ENCODE measurements at places on chromosomes 13 and 19.

DNA sequence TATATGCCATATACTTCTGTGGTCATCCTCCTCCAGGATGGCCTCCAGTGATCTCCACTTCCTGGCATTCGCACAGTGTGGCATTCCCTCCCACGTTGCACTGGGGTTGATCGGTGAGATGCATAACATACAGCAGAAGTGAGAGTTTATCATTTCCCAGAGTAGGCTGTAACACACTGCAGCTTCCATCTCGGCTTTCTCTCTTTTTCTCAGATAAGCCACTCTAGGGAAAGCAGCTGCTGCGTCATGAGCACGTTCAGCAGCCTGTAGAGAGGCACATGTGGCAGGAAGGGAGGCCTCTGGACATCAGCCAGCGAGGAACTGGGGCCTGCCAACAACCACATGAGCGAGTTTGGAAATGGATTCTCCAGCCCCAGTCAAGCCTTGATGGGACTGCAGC is 807.1 kb downstream of the DIAPH3 start:
- DNase-seq: no peak

DNA sequence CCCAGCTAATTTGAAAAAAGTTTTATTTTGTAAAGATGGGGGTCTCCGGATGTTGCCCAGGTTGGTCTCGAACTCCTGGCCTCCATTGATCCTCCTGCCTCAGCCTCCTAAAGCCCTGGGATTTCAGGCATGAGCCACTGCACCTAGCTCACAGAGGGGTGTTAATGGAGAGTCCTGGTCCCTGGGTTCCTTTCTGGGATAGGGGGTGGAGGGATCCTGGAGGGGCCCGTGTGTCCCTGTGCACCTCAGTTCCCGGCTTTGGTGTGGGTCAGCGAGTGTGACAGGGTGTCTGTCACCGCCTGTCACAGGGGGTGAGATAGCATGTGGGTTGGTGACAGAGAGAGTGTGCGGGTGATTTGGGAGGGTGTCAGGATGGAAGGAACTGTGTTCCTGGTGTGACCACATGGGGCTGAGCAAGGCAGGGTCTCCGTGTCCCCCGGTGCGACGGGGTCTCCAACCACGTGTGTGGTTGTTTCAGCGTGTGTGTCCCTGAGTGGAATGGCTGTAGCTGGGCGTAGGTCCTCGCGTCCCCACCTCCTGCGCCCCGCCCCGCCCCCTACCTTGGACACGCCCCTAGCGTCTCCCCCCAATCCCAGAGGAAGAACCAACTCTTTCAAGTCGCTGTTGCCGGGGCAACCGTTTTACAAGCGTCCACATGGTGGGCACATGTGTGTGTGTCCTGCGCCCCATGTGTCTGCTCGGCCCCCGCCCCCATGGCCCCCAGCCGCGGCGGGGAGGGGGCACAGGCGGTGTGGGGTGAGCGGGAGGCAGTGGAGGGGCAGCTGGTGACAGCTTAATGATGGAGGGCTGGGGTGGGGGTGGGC is 2.9 kb upstream of the NRTN start:
- no peak for DNase-seq

GRCh38 chr19:15112385-15112784 is 5.2 kb downstream of the SYDE1 start:
- no peak for DNase-seq

- DNase-seq: no peak
Measured at GRCh38 chr13:33123066-33123859, 107.0 kb downstream of the KL start.

DNA sequence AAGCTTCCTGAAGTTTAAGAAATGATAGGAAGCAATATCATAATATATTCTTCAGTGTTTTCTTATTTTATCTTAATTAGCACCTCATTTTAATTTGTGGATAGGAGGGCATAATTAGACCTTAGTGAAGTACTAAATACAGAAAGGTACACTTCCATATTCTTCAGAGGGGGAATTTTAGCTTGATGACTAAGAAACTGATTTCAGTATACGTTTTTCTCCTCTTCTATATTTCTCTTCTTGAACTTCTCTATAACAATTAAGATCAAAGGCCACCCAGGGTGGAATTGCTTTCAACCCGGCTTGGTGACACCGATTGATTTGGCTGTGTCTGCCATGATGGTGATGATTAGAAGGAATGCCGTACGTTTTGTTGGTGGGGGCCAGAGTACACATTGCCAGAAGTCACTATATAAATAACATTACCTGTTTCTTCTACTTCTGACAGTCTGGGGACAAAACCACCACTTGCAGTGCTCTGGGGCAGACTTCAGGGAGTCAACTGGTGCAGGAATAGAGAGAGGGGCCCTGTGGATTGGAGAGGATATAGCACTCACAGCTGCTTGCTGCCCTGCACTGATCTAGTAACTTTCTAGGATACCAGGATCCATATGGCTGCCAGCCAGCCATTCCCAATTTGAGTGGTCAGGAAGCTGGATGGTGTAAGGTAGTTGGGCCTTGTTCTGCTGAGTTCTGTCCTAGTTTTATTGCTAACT is 73.8 kb downstream of the SPATA13 start:
- DNase-seq: no peak

DNA sequence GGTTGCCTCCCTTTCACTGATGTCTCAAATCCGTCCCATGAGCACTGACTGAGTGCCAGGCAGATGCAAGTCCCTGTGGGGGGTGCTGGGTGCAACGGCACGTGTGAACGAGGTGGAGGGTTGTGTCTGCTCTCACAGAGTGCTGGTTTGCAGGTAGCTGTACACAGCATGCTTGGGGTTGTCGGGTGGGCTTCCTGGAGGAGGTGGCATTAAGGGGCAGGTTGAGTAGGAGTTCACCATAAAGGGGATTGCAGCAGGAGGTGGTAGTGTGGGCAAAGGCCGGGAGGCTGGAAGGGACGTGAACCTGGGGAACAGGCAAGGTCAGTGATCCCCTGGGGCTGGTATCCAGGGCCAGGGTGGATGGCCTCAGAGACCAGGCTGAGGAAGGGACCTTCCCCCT is 17.2 kb downstream of the COLGALT1 start:
- DNase-seq: no peak

DNA sequence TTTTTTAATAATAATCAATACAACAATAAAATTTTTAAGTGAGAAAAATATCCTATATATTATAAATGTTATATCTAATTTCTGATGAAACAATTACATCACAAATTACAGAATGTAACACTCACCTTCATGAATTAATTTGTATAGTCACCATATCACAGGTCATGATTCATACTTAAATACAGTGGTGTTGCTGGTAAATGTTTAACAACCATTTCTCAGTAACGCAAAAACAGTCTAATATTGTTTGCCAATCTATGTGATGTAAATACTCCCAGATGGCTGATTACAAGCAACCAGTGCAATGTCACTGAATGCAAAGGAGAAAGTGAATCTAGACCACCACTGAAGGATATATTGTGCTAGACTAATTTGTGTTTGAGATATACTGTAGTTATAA is 97.5 kb downstream of the DIAPH3 start:
- no peak for DNase-seq

GRCh38 chr19:18221815-18222725 is 4.2 kb downstream of the PDE4C start:
- DNase-seq: no peak
